Stimulated activated CD4-positive, alpha-beta T cell treated with anti-CD3 and anti-CD28 coated beads, Interleukin-12 subunit alpha, Interleukin-12 subunit beta, amount 100 ng/mL, for 48 hours (primary cell): ENCODE measurements at places on chromosomes 13 and 19.

DNA sequence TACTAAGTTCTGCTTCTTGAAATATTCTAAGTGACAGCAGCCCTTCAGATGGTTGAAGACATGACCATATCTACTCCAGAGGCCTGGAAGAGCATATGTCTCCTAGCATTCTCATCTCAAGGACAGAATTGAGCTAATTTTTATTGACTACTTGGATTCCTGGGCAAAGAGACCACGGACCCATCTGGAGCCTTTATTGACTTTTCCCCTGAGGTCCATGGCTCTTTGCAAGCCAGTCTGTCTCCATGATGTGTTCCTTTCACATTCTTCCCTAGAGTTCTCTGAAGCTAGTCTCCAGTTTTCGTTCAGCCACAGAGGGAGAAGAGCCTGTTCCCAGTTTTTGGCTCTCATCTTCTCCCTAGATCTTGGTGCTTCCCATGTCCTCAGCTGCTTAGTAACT, 202.7 kb downstream of the PCCA start:
- no peak for DNase-seq

DNA sequence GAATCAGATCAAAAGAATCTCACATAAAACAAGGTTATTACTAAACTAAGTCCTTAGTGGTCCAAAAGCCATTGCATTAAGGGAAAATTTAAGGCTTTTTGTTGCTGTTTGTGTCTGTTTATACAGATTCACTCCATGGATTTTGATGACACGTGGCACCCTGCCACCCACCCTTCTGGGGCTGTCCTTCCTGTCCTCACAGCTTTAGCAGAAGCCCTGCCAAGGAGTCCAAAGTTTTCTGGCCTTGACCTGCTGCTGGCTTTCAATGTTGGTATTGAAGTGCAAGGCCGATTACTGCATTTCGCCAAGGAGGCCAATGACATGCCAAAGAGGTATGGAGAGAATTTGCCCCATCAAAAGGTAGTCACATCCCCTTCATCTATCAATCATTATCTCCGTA, 6.9 kb downstream of the ACOD1 start:
- DNase-seq: no peak

- no peak for DNase-seq
These were observed 5.5 kb downstream of the ACTMAP start for GRCh38 chr19:40744554-40745401.

GRCh38 chr19:50979758-50980157, 4.0 kb downstream of the KLK7 start:
- no peak for DNase-seq

GRCh38 chr13:47216176-47216822, 319.4 kb upstream of the HTR2A start:
- no peak for DNase-seq

DNA sequence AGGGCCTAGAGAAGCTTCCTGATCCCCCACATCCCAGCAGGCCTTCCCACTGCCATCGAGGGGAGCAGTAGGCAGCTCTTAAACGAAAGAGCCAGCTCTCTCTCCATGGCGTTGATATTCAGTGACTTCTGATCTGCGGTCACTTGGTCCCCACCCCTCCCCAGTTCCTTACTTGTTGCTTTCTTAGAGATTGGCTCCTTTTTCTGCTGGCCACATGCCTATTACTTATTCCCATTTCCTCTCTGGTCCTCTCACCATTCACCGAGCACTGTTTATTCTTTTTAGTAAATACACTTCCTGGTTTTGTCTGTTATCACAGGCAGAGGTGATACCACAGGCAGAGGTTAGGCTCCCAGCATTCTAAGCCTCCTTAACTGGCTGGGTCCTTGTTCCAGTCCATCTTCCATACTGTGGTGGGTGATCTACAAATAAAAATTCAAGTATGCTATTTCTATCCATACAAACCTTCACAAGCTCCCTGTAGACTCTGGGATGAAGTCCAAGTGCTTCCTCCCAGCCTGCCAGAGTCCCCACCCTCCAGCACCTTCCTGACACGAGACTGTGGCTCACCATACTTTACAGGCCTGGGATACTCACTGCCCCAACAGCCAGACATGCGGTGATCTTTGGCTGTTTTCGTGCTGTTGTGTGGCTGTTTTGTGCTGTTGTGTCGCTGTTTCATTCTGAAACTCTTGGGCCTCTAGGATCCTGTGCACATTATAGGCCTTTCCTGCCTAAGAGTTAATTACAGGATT, 315.9 kb downstream of the ATP8A2 start:
- DNase-seq: no peak

GRCh38 chr19:32933571-32933970, 38.2 kb downstream of the CEP89 start:
- no peak for DNase-seq

GRCh38 chr19:45363861-45364459, 6.4 kb downstream of the ERCC2 start:
- DNase-seq: no peak

DNA sequence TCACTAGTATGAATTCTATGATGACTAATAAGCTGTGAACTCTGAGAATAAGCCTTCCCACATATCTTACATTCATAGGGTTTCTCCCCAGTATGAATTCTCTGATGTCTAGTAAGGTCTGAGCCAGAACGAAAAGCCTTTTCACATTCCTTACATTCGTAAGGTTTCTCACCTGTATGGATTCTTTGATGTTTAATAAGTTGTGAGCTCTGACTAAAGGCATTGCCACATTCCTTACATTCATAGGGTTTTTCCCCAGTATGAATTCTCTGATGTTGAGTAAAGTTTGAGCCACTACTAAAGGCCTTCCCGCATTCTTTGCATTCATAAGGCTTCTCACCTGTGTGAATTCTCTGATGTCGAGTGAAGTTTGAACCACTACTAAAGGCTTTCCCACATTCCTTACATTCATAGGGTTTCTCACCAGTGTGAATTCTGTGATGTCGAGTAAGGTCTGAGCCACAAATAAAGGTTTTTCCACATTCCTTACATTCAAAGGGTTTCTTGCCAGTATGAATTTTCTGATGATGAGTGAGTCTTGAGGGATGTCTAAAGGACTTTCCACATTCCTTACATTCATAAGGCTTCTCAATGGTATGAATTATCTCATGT, 30.7 kb upstream of the ZFP82 start:
- DNase-seq: no peak
